ENCODE measurements at places on chromosomes 12 and 14.

DNA sequence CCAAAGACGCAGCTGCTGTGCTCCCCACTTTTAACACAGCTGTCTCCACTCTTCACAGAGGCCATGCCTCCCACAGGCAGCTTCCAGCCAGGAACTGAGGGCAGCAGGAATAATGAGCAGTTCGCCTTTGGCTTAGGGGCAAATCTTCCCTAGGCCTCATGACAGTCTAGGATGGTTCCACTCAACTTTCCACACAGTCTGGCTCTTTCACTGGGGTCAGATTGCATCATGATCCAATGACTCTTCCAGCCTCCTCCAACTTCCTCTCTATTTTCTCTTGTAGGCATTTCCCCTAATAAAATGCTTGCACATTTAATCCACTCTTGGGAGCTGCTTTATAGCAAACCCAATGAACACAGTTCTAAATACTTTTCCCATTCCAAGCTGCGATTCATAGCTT, 271.6 kb upstream of the ATP2B1 start:
- no peak for DNase-seq

DNA sequence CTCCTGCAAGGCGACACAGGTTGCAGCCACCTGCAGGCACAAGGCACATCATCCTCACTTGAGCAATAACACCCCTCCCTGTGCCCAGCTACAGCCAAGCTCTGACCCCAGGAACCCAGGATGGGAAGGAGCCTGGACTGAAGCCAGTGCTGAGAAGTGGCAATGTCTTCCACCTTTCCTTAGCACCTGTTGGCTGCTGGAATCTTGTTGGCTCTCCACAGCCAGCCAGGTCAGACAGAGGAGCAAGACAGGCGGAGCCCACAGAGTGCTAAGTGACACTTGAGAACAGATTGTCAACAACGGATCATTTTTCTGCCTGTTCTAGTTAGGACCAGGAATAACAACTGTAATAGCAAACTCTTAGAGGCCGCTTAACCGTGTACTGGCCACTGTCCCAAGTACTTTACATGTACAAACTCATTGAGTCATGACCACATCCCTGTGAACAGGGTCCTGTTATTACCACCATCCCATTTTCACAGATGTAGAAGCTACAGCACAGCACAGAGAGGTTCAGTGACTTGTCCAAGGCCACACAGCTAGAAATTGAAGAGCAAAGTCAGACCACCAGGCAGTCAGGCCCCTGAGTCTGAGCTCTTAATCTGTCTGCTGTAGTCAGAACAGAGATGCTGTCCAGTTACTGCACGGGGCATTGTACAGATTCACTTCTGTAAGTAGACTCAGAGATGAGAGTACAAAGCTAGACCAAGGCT, 45.6 kb downstream of the RNFT2 start:
- no peak for DNase-seq

GRCh38 chr12:45651029-45651428, 78.5 kb upstream of the ARID2 start:
- no peak for DNase-seq

GRCh38 chr14:51002406-51002999, 58.2 kb upstream of the PYGL start:
- no peak for DNase-seq

- DNase-seq = no peak
Measured at GRCh38 chr12:4685317-4685716, 34.9 kb upstream of the GALNT8 start.

DNA sequence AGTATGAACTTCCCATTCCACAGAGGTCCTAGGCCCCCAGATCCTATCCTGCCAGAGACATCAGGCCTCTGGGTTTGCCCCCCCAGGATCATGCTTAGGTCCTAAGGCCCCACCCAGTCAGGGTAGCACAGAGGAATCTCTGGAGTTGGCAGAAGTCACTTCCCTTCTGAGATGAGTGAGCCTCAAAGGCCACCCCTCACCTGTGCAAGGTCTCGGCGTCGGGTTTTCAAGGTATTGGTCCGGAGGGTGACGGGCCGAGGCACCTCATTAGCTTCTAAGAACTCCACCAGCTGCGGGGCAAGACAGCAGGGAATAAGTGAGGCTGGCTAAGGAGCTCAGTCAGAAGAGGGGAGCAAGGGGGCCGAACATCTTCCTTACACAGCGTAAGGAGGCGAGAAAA, 5.2 kb downstream of the NOP2 start:
- no peak for DNase-seq

GRCh38 chr12:55965240-55965639, 602 bp downstream of the PMEL start:
- no peak for DNase-seq

- DNase-seq = no peak
Measured at GRCh38 chr12:130401703-130402102, 64.0 kb downstream of the PIWIL1 start.

GRCh38 chr12:106018286-106018685, 120.5 kb downstream of the NUAK1 start:
- DNase-seq = no peak

GRCh38 chr14:102554821-102555819, 37.3 kb upstream of the RCOR1 start:
- no peak for DNase-seq

DNA sequence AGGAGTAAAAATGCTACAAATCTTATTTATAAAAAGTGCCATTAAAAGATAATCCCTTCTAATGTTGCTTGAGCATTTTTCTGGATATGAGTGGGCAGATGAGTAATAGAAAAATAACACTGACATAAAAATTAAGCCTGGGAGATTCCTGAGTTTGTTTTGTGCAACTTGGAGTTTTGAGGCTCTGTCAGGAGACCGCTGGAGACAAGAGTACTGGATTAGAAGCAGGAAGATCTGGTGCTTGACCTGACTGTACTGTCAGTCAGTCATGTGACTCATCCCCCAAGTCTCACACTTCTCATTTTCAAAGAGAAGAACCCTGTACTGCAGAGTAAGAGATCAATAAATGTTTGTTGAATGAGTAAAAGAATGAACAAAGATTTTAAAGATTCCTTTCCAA, 29.4 kb downstream of the ANO4 start:
- DNase-seq = no peak

DNA sequence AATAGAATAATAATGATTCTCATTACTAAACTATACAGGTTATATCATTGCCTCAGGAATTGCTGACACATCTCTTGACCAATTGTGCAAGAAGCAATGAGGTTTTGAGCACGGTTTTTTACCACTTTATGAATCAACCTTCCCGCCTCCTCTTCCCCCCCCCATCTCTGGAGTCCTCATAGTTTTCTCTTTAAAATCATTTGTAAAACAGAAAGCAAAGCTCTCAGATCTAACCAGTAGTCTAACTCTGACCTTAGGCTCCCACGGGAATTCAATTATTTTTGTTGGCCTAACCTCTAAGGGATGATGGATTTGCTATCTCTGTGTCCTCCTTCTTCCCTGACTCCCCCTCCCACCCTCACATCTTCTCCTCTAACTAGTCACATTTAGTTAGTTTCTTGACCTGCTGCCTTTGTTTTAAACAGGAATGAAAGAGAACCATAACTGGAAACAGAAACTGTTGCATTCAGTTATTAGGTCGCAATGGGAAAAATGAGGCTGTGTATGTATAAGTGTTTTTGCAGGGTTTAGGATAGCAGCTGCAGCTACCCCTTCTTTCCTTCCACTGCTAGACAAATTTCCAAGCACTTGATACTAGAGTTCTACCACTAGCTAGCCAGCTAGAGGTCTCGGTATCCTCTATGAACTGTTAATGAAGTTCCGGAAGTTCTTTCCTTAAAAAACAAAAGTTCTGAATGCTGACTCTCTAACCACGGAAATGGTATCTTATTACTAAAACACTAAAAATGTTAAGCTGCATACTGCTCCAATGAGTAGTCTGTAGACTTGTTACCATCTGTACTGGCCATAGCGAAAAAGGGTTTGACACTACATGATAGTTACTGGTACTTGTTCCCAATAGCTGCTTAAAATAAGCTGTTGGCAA, 65.4 kb downstream of the TAOK3 start:
- peak; percentile 16 for DNase-seq

- no peak for DNase-seq
Measured at GRCh38 chr12:94699801-94700200, 49.4 kb upstream of the TMCC3 start.

- no peak for DNase-seq
Measured at GRCh38 chr12:95230313-95230712, 12.7 kb downstream of the VEZT start.

DNA sequence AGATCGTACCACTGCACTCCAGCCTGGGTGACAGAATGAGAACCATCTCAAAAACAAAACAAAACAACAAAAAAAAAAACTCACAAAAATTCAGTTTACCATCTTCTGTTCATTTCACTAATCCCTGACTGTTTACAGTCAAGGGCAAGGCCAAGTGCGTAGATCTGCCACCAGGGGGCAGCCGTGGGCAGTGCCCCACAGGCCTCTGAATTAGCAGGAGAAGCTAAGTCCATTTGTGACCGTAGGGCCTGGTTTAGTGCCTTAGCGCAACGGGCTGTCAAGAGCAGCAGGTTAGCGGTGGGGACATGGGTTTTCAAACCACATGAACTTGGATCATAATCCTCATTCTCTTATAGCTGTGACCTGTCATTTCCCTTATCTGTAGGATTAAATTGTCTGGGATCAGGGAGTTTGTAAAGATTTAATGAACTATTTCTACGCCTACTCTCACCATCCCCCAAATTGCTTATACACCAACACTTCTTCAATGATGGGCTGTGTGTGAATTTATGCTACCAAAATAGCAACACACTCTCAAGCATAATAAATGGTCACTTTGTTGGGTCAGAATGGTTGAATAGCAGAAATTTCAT, 49.0 kb downstream of the KCTD10 start:
- peak; percentile 88 for DNase-seq

DNA sequence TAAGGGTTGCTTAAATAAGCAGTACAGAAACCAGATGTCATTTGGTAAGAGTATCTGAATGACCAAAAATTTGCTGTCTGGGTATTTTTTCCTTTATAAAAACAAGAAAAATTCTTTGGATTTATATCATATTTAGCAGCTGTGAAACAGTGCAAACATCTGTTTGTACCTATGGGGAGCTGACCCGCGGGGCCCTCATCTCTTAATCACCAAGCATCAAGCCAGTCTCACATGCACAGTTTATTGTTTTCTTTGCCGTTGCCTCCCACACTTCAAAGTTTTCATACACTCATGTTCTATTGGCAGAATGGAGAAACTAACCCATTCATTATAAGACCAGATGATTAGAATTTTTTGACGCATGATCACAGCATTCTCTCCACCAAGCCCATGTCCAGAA, 142.2 kb downstream of the BMP4 start:
- no peak for DNase-seq

DNA sequence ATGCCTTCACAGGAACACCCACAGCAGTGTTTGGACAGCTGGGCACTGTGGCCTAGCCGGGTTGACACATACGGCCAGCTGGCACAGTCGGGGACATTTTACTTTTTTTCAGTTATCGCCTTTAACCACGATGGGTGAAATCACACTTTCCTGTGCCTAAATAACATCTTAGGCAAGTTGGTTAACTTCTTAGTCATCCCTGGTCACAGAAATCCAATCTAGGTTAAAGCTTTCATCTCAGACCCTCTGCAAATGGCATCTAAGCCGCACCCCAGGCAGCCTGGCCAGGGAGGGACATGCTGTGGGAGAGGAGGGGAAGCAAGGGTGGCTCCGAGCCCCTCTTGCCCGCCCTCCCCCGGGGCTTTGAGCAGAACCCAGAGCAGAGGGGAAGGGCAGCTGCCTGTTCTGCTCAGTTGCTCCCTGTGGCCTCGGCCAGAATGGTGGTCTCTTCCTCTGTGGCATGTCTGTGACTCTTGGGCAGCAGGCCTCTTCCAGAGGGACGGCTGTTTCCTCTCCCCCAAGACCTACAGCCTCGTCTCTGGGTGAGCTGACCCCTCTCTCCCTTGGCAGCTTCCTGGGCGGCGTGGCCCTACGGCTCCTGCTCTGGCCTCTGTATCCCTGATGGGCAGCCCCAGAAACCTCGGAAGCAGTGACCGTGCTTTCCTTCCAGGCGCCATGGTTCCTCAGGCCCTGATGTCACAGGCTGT, 85.4 kb upstream of the DYNC1H1 start:
- no peak for DNase-seq

- peak; percentile 58 for DNase-seq
Measured at GRCh38 chr12:54596526-54596946, 8.1 kb upstream of the PPP1R1A start.

DNA sequence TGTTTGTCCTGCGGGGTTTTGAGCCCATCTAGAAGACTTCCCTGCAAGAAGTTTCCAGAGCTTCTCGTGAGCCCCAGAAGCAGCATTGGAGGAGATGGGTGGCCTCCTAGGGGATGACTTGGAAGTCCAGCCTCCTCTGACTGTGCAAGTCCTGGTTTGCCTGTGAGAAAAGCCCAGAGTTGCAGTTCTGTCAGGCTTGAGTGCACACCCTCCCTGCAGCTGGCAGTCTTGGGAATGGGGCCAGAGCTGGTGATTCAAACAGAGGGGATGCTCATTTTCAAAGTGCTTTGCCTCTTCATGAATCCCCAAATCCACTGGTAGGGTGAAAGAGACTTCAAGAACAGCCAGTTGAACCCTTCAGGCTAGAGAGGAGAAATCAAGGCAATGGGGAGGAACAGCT, 3.9 kb upstream of the PPP1R1A start:
- DNase-seq = no peak

DNA sequence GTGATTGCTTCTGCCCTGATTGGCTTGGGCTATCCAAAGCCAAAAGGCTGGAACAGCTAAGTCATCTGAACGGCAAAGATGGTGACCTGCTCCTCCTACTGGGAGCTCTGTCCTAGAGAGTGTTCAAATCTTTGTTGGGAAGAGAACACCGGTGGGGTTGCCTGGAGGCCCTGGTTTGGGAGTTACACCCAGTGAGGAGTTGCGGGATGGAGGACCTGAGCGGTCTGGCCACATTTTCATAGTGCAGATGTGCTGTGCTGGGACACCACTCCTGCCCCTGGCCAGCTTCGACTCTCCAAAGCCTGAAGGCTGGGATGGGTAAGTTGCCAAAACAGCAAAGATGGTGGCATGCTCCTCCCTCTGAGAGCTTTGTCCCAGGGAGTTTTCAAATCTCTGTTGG, 795.4 kb downstream of the TRHDE start:
- no peak for DNase-seq

DNA sequence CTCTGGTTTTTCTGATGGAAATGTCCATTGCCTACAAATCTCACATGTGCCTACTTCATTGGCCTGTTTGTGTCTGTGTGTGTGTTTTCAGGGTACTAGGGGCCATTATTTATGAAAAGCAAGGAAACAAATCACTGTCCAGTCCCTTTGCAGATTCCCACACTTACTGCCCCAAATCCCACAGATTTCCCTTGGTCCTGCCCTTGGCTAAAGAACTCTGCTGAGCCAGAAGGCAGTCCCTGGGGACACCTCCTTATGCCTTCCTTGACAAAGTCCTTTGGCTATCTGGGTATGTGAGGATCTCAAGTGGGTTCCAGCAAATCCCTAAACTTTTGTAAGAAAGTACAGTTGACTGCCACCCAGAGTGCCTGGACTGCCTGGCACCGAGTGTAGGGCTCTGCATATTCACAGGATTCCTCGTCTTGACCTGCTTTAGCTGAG, 388.1 kb downstream of the BCAT1 start:
- DNase-seq = peak; percentile 1

- no peak for DNase-seq
Measured at GRCh38 chr12:19144287-19144686, 14.8 kb downstream of the PLEKHA5 start.

- DNase-seq = no peak
Measured at GRCh38 chr12:52205612-52206303, 13.9 kb upstream of the KRT80 start.

Data from kidney capillary endothelial cell (primary cell).